ENCODE measurements at places on chromosomes 6 and 20.

- DNase-seq, result no peak
These were observed 131.3 kb downstream of the GJA10 start for GRCh38 chr6:90025523-90026061.

DNA sequence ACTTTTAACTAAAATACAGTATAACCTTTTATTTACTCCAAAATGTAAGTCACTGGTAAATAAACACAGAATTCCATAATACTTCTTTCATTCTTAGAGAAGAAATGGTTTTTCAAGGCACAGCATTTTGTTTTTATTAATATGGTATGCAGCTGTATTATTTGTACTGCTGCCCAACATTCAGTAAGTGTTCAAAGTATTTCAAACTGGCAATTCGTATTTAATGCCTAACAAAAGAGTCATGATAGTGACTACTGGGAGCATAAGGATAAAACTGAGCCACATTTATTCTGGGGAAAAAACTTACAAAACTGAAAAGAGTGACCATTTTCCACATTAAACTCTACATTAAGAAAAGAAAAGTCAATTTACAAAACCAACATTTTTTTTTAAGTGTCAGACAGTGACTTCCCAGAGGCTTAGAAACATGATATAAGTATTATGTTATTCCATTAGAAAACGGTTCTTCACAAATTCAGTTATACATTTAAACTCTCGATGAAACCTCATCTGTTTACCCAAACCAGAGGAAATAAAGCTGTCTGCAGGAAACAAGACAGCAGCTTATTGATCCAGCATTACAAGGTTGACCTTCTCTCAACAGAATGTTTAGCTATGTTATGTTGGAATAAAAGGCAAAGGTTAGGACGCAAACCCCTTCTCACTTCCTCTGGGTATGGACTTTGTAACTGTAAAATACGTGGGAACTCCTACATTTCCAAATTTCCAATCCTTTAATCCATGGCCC is 24.3 kb downstream of the EPB41L2 start:
- no peak for DNase-seq

GRCh38 chr6:137001299-137001976 is 43.3 kb downstream of the IL20RA start:
- DNase-seq, result no peak

DNA sequence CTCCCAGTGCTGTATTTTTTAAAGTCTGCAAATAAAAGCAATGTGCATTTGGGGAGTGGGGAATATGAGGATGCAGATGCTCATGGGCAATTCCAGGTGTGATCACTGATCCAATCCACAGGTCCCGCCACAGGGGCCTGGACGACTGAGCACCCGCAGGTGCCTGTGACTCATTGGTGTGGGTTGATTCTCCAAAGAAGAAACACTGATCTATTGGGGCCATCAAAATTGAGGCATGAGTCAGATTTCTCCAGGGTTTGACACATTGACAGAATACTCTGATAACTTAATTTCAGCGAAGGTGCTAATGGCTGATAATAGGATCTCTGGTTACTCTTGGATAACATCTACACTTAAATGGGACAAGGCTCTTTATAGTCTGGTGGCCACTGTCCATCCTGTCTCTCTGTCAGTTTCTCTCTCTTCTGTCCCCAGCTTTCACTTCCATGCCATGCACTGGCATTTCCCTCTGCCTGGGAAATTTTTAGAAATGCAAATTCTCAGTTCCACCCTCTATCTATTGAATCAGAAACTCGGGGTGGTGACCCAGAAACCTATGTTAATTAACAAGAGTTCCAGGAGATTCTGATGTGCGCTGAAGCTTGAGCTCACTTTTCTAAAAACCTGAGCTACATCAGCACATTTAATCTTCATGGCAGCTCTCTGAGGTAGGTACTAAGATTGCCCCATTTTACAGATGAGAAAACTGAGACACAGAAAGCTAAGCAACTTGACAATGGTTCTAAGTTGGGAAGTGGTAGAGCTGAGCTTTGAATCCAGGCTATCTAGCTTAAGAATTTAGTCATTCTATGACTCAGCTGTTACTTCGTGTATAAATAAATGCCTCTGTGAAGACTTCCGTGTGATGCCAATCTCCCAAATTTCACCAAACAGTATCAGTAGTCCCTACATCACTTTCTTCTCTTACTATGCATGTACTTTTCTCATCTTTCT is 10.2 kb upstream of the RCAN2 start:
- no peak for DNase-seq

DNA sequence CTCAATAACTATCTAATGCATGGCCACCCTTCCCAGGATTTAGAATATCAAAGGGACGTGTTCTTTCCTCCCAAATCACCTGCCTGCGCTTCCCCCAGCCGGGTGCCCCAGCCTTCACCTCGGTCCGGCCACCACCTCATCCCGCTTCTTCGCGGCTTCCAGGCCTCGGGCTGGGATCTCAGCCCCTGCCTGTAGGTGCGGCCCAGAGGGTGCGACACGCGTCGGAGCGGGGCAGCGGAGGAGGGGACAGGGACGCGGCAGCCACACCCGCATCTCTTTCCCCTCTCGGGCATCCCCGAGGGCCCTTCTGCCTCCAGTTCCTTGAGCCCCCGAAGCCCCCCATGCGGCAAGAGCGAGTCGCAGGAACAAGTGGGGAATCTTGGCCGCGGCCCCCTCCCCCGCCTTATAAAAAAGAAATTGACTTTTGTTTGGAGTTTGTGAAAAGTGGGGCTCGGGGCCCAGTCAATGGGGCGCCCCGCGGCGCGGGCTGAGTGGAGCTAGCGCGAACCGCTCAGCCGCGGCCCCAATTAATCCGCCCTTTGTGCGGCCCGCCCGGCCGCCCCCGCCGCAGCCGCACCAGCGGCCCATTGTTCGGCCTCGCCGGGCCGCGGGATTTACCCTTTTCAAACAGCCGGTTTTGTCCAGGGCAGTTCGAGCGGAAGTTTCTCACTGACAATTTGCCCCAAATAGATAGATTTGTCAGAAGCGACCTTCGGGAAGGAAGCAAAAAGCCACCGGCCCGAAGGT is 8.4 kb upstream of the NR2E1 start:
- DNase-seq, result no peak

GRCh38 chr6:32271429-32271828 is 47.6 kb upstream of the NOTCH4 start:
- DNase-seq, result no peak

DNA sequence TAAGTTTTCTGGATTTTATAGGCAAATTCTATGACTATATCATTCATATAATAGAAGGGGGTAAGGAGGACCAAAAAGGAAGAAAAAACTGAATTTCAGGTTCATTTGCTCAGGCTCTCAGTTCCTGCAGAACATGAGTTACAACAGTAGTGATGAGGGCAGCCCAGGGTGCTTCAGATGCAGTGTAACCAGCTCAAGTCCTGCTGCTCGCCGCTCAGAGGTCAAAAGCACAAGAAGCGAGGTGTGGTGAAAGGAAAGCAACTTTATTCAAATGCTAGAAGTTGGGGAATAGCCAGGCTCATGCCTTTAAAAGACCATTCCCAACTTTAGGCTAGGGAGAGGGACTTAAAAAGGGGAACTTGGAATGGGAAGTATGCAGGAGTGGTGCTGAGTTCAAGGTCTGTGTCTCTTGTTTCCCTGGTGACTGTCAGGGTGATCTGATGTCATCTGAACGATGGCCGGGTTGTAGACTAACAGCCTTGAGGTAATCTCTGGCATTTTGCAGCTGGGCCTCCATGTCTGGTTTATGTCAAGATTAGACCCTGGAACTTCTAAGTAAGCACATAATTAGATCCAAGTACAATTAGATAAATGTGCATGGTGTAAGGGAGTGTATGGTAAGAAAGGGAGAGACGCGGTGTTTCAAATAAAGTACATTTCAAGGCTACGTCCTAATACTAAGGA is 14.5 kb upstream of the SEC63 start:
- no peak for DNase-seq

DNA sequence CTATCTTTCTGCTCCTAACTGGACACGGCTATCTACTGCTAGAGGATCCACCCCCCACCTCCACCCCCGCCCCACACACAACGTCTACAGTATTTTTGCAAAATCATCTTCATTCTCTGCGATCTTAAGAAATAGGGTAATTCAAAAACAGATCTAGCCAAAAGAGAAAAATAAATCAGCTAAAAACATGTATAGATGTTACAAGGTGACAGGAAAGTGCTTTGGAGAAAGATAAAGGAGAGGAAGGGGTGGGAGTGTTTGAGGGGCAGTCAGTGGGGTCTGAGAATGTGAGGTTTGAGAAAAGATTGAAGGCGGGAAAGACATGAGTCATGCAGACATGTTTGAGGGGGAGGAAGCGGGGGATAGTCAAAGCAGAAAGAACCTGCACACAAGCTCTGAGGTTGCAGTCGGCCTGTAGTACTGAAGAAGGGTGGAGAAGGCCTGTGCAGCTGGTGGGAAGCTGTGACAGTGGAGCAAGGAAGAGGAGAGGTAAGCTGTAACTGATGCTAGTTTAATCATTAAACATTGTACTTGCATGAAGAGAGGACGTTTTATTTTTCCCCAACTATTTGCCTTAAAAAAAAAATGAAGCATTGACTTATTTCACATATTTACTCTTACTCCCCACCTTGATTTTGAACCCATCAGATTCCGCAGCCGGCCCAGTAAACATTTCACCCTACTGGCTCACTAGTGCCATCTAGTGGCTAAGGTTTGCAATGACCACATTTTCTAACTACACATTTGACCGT is 332.6 kb downstream of the ADGRB3 start:
- peak; percentile 55 for DNase-seq

DNA sequence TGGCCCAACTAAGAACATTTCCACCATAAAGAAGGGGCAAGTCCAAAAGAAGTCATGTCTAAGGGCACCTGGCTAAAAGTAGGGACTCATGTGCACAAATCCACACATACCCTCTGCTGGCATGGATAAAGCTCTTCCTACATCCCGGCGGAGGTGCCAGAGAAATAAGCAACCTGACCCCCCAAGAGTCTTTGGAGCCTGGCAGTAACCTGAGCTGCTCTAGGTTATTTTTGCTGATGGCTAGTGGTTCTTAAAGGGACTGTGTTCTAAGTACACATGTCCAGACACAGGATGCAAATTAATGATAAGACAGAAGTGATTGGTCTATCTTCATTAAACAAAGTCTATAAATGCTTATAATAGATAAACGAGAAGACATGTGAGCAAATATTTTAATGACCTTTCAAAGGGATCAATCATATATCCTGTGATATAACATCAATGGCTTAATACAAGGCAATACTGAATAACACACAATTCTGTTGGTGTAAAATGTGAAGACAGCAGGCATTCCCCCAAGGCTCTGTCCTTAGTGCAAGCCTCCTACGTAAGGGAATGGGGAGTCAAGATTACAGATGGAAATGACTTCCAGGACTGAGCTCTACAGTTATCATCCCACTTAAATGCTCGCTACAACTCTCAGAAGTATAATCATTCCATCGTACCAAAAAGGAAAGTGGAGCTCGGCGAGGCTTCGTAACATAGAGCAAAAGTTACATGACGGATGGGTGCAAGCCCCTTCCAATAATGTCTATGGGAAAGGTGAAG is 52.5 kb downstream of the HIVEP2 start:
- no peak for DNase-seq

DNA sequence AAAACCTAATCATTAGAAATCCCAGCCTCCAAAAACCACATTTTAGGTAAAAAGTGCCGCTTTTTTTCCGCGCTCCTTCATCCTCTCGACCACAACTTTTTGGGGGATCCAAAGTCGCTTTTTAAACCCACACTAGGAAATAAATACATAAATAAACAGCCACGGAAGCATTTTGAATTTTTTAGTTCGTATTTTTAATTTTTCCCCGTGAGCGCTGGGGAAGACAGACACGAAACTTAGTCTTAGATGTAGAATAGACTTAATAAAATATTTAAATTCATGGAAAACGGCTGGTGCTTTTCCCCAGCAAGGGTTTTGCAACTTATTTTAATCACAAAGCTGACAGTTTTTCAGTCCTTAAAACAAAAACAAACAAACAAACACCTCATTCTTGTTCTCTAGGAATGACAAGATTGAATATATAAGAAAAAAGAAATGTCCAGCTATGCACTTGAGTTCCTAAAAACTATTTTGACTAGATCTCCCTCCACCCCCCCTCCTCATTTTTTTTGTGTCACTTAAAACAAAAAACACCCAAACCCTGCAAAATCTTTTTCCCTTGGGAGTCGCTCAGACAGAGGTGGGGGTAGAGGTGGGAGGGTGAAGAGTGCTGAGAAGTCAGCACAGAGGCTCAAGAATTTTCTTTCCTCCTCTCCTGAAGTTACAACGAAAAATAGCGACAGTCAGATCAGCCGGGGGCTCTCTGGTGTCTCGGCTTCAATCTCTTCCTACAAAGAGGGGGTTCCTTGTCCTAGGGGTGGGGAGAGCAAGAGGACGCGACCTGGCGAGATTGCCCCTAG is 43.4 kb upstream of the SUPT3H start:
- no peak for DNase-seq

DNA sequence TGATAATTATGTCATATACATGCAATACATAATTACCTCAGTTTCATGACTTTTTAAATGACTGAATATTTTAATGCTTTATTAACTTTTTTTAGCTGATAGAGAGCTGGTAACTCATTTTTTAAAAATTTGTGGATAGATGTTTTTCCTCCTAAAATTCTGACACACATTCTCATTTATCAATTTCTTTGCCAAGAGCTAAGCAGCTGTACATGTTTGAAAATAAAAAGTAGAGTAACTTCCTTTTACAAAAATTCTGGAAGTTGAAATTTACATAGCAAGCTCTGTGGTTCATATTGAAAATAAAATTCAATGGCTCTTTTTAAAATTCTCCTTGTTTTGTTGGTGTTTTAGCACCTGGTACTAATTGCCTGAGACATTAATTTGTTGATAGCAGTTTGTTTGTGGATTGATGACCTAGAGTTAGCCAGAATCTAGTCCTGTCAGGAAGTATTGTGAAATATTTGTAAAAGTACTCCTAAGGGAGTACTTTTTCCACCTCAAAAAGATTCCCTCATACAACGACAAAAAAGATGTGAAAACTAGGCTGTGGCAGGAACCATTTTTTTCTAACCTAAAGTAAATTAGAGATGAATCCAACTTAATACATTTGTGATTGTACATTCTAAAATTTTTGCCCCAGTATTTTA is 621.8 kb downstream of the BCKDHB start:
- DNase-seq, result no peak

DNA sequence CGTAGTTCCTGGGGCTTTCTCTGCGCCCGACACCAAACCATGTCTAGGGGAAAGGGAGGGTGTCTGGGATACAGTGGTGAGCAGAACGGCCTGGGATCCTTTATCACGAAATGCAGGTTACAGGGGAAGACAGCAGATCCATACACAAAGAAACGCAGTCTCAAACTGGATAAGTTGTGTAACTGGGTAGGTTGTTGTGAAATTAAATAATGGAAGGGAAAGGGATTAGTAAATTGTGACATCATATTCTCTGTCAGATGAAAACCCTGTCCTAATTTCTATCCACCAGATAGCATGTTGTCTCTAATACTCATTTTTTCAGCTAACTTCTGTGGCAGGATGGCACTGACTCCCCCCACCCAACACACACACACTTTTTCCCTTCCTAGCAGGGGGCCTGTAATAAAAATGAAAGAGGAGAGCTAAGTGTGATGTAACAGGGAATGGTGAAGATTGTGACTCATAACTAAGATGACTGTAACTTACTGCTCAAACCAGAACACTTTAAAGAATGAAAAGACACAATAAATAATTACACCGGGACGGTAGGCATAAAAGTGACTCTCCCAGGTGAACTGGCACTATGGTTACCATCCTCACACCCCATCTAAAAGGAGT is 769 bp upstream of the TRPC4AP start:
- no peak for DNase-seq

Data from left ventricle myocardium superior (tissue), 1 donor.